Inflammatory macrophage (primary cell): ENCODE measurements at places on chromosomes 5 and 9.

DNA sequence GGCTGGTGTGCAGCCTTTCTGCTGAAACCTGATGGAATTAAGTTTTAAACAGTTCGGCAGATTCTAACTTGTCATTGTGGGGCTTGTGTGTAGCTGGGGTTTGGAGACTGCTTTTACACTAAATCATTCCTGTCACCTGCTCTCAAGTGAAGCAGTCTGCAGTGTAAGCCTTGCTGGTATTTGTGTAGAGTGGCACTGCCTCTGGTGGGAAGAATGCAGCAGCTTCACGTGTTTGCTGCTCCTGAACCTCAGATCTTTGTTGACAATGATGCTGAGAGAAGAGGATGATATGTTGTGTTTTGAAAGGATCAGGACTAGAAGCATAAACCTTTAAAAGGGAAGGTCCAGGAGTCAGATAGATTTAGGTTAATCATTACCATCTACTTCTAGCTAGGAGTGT, 88.1 kb downstream of the KDM4C start:
- DNase-seq, result no peak

- no peak for DNase-seq
Measured at GRCh38 chr5:56803025-56803424, 12.3 kb upstream of the MAP3K1 start.

GRCh38 chr9:107054146-107054545, 191.2 kb downstream of the ZNF462 start:
- no peak for DNase-seq

GRCh38 chr5:105639511-105639910, 2031.2 kb downstream of the EFNA5 start:
- DNase-seq, result no peak

DNA sequence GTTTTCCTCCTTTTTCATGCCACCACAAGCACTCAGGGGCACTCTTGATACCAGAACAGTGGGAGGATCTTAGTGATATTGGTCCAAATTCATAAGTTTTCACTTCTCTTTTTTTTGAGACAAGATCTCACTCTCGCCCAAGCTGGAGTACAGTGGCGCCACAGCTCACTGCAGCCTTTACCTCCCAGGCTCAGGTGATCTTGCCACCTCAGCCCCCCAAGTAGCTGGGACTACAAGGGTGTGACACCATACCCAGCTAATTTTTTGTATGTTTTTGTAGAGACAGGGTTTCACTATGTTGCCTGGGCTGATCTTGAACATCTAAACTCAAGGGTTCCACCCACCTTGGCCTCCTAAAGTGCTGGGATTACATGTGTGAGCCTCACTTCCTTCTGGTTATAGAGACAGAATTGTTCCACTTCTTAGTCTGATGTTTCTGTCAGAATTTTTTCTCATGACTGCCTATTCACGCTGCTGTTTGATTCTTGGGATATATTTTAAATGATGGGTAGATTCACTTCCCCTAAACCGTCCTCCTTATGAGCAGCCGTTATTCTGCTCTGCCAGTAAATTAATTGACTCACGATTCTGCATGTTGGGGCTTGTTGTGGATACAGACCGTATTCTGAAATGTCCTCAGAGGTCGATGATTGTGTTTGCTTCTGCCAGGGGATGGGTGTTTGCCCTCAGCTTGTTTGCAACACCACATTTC, 30.8 kb downstream of the MTAP start:
- DNase-seq, result peak; percentile 66

- peak; percentile 78 for DNase-seq
Measured at GRCh38 chr5:112923148-112923917, 1.3 kb upstream of the REEP5 start.

DNA sequence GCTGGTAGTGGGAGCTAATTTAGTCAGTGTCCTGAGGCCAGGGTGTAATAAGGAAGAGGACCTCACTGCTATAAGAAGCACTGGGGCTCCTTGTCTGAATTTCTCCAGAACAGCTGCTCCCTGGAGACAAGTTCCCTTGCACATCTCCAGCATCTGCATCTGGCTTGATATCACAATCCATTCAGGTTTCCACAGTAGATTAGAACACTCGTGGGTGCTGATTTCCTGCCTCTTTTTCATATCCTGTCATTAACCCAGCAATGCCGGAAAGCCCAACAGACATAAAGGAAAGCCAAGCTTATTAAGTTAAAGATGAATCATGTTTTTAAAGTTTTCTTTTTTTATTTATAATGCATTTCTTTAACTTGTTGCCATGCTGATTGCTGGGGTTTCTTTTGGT, 232.3 kb upstream of the WWC1 start:
- DNase-seq, result no peak

DNA sequence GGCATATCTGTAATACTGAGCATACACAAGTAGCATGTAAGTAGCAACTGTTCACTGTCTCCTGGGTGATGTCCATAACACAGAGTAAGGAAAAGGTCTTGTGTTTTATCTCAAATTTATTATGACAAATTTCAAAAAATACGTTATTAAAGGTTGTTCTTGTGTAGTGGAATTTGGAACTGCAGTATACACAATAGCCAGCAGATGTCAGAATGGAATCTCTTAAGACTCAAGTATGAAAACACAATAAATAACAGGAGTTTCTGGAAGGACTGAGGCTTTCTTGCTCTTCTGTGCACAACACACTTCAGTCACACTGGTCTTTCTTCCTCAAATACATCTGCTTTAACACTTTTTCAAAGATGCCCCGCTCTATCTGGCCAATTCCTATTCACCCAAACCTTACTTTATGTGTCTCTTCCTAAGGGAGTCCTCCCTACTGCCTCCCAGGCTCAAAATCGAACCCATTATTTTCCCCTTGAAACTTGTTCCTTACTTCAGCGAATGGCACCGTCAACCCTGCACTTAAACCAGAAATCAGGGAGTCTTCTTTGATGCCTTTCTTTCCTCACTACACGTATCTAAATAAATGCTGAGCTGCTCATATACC, 6.5 kb upstream of the FBXO10 start:
- DNase-seq, result peak; percentile 51

GRCh38 chr9:108443741-108444140, 412.0 kb downstream of the ACTL7B start:
- DNase-seq, result no peak

GRCh38 chr9:86099701-86100364, 475 bp upstream of the GOLM1 start:
- DNase-seq, result peak; percentile 53

- no peak for DNase-seq
Measured at GRCh38 chr5:161530700-161531099, 15.8 kb downstream of the GABRB2 start.

GRCh38 chr5:113236536-113237288, 198.1 kb downstream of the TSSK1B start:
- no peak for DNase-seq

GRCh38 chr9:121674017-121674416, 22.6 kb downstream of the DAB2IP start:
- no peak for DNase-seq

GRCh38 chr5:93589152-93589828, 6.3 kb downstream of the NR2F1 start:
- no peak for DNase-seq

GRCh38 chr5:160508780-160509361, 87.2 kb downstream of the PTTG1 start:
- peak; percentile 91 for DNase-seq

DNA sequence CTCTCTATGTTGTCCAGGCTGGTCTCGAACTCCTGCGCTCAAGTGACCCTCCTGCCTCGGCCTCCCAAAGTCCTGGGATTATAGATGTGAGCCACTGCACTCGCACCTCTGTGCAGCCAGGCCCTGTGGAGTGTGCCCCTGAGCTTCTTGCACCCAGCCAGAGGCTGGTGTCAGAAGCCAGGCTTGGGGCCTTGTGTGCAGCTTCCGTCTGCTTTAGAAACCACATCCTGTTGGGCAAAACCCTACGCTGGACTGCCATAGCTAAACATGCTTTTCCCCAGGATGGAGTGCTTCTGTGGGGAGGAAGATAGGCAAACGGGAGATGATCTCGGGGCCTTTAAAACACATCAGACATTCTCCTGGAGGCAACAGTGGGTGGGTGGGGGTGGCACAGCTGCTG, 40.1 kb downstream of the PRRT1B start:
- peak; percentile 81 for DNase-seq

DNA sequence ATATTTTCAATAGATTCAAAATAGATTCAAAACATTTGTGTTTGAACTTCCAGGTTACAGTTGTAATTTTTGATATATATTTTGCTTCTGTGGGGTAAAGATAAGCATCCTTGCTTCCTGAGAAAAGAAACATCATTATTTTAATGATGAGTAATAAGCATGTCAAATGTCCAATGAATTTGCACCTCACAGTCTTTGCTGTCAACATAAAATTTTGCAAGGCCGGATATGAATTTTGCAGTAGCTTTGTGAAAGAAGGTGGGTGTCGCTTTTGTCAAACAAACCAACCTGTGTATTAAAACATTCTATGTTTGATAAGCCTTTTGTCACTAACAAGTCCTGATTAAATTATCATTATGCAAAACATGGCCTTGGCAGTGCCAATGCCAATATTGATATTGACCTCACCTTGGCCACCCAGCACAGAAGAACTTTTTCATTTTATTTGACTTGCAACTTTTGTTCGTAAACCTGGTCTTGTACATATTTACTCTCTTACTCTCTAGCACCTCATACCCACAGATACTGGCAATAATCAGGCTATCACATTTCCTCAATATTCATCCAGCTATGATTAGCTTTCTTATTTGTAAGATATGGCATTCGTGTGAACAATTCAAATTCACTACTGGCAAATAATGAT, 645.0 kb upstream of the KLF4 start:
- DNase-seq, result peak; percentile 10

- DNase-seq, result no peak
Measured at GRCh38 chr9:31623511-31623910, 760.9 kb upstream of the ACO1 start.
